ENCODE measurements at places on chromosomes 2 and 18.

GRCh38 chr2:229586012-229586411, 128.3 kb downstream of the DNER start:
- no peak for DNase-seq

GRCh38 chr2:109213646-109214433, 84.8 kb downstream of the SH3RF3 start:
- peak; percentile 90 for DNase-seq

DNA sequence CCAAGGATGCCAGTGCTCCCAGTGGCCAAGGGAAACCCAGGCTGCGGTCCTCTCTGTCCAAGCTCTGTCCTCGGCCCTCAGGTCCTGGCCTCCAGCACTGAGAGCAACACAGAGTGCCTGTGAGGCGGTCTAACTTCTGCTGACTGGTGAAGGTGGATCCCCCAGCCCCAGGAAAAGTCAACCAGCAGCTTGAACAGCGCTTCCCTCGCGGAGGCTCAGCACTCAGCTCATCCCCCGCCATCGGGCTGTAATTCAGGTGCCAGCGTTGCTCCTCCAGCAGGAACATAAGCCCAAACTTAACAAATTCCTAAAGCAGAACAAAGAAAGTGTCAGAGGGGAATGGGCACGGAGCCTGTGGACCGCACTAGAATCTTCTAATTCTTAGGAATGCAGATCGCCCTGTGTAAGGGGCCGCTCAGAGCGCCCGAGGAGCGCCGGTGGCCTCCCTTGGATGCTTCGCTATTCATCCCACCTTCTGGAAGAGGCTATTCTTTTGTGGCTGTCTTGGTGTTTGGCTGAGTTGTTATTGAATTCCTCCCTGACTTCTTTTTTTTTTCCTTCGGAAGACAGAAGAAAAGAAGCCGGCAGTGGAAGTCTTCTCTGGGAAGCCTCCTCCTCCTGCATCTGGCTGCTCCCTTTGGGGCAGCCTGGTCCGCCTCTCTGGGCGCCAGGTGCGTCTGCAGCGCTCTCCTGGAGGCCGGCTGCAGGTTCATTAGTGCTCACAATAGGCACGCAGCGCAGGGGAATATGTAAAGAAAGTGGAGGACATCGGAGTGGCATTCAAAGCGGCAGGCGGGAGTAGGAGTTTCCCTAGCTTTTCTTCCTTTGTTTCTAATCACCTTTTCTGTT, 905.6 kb downstream of the TSN start:
- DNase-seq: no peak

GRCh38 chr2:47323822-47324171, 79.2 kb upstream of the MSH2 start:
- no peak for DNase-seq

Data from GDM1 (cell line).